Right ventricle myocardium inferior (tissue), 1 donor: ENCODE measurements at places on chromosomes 6 and 20.

DNA sequence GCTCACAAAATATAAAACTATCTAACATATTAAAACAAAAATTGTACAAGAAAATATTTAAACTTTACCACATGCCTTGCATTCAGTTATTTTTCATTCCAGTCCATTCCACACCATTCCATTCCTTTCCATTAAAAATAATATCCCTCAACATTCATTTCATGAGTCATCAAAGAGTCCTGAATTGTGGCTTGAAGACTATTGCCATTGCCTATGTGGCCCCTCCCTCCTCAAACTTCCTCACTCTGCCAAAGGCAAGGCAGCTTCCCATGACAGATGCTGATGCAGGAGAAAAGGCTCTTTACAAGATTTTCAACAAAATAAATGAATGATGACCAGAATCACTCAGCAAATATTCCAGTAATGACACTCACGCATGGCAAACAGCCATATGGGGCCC, 31.7 kb downstream of the IL20RA start:
- DNase-seq, result no peak

- no peak for DNase-seq
Measured at GRCh38 chr6:116925088-116925794, 48.2 kb downstream of the RFX6 start.

- no peak for DNase-seq
Measured at GRCh38 chr6:85096976-85097375, 332.6 kb upstream of the TBX18 start.

- DNase-seq, result peak; percentile 79
Measured at GRCh38 chr20:19885939-19886660, 128.0 kb downstream of the RIN2 start.

- DNase-seq, result no peak
Measured at GRCh38 chr20:1702328-1702727, 44.7 kb upstream of the SIRPG start.

GRCh38 chr20:50844430-50845100, 49.7 kb downstream of the BCAS4 start:
- DNase-seq, result peak; percentile 63

DNA sequence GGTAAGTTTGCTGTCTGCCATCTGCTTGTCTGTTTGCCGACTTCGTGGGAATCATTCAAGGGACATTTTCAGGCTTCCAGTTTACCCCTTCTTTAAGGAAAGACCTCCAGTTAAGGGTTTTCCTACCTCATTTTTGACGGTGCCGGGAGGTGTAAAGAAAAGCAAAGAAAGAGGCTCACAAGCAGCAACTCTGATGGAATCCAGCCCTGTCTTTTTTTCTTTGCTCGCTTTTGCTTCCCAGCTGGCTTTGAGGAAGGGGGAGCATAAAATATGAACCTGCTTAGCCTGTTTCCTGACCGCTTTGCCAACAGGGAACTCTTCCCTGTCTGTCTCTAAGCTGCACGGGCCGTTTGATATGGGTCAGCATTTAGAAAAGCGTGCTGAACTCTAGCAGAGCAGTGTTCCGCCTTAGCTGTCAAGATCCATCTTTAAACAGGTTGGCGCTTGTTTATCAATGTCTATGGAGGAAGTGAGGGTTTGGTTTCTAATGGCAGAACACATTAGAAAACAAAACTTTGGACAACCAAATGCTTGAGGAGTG, 13.8 kb downstream of the SYTL3 start:
- no peak for DNase-seq

GRCh38 chr20:19670829-19671228, 87.2 kb upstream of the RIN2 start:
- DNase-seq, result no peak

DNA sequence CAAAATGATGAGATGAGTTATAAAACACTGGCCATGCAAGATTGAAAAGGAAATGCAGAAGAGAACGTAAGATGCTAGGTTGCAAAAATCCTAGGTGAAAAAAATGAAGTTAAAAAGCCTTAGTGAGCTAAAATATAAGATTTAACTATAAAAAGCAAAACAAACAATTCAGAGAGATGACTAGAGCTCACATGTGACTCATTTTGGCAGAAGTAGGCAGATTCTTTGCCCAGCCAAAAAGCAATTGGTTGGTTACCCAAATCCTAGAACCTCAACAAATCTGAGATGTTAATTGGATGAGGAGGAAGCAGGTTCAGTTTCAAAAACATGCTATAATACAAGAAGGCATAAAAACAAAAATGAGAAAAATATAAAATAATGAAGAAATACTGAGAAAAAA, 249.1 kb downstream of the OGFRL1 start:
- no peak for DNase-seq

DNA sequence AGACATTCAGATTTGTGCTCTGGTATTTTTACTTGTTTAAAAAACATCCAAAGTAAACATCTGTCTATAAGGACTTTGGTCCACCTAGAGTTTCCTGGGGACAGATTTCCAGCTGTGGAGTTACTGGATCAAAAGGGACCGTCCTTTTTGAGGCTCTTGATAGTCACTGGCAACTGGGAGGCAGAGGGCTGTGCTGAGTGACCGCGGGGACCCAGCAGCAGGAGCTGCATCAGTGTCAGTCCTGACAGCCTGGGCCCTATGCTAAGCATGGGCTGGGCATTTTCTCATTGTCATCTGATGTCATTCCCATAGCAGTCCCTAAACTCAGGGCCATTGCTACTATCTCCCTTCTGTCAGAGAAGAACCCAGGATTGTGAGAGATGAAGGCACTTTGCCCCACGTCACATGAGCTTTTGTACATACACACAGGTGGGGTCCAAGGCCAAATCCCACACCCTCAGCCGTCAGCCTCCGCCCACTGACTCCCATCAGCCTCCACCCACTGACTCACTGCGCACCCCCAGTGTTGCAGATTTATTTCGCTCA, 293.8 kb downstream of the TAF4 start:
- DNase-seq, result no peak

DNA sequence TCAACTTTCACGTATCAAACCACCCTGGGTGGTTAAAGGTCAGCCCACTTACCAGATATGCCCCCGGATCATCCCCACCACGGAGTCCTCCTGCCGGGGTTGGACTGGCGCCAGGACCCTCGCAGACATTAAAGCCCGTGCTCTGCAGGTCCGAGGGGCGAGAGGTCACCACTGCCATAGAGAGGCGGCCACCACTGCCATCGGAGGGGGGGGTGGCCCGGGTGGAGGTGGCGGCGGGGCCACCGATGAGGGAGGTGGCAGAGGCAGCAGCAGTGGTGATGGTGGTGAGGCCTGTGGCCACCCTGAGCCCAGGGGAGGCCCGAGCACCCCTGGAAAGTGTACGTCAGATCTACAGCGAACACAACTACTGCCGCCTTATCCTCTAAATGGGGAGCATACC, 76.3 kb downstream of the ASXL1 start:
- no peak for DNase-seq

- DNase-seq, result no peak
Measured at GRCh38 chr6:14770572-14770971, 475.3 kb upstream of the JARID2 start.

GRCh38 chr20:60628749-60629148, 623.3 kb upstream of the CDH4 start:
- no peak for DNase-seq

GRCh38 chr6:160124605-160125004, 3.0 kb downstream of the SLC22A1 start:
- DNase-seq, result no peak

DNA sequence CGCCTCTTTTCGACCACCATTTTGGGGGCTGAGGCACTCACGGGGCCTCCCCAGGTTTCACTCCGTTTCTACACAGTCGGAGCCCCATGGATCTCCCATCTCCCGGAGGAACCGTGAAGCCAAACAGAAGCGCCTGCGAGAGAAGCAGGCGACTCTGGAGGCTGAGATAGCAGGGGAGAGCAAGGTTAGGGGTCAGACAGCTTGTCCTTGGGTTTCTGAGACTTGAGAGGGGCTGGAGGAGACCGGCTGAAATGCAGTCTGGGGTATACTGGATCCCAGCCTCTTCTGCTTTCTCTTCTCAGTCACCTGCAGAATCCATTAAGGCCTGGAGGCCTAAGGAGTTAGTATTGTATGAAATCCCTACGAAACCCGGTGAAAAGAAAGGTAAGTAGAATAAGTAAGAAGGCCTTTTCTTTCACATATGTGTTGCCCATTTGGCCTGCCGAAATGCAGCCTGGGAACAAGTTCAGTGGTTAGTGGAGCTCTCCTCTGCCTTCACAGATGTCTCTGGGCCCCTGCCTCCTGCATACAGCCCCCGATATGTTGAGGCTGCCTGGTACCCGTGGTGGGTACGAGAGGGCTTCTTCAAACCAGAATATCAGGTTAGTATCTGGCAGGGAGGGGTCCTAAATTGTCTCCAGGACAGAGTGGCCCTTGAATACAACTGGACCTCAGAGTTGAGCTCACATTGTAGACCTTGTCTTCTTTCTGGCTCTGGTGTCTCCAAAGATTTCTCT, 984 bp downstream of the VARS2 start:
- DNase-seq, result no peak

DNA sequence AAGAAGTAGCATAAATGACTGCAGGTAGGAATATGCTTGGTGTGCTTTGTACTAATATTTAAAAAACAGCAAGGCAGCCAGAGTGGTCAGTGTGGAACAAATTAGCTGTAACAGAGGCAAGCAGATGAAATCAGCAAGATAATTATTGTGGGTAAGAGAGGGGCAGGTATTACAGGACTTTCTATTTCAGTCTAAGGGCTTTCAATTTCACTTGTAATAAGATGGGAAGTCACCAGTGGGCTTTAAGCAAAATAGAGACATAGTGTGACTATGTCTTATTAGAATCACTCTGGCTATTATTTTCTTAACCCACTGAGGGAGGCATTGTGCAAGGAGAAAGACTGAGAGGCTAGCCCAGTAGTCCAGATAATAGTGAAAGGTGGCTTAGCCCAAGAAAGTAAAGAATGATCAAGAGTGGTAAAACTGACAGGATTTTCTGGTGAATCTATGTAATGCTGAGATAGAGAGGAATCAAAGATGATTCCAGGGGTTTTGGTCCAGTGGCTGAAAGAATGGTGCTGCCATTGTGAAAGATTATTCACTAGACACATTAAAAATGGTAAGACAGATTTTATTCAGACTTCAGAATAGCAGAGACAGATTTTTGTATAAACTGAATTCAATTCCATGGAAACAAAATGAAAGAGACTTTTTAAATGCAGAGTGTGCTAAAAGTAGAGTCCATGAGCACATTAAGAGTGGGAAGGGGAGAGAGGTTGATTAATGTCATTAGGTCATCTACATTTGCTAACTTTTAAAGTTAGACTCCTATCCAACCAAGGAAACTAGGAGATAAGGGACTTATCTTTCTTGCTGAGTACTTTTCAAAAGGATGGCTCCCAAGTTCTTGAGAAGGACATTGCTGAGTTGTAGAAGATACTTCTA, 1136.0 kb downstream of the HACE1 start:
- DNase-seq, result no peak

DNA sequence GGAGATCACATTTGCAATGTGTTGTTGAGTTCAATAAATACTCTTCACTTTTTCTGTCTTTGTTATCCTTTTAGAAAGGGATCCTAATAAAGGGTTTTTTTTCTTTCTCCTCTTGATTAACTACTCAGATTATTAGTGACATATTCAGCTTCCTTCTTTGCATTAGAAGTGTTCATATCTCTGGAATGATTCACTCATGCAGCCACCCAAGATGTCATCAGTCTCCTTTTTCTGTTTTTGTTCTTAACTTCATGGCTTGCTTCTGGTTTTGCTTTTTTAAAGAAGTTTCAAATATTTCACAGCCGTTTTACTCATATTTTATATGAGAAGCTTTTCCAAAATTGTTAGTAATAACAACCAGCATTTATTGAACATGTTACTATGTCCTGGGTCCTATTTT, 187.6 kb downstream of the TMEM242 start:
- no peak for DNase-seq

DNA sequence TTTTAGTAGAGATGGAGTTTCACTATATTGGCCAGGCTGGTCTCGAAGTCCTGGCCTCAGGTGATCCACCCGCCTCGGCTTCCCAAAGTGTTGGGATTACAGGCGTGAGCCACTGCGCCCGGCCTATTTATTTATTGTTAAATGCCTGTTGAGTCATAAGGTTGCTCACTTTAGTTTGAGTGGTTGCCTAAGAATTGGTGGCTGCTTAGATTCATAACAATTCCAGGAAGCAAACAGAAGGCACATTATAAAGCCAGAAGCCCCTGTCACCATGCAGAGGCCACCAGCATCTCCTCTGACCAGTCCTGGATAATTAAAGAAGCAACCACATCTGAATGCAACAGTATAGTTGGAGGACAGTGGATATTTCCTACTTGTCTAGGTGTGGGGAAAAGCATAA, 24.0 kb upstream of the ARMH2 start:
- no peak for DNase-seq

DNA sequence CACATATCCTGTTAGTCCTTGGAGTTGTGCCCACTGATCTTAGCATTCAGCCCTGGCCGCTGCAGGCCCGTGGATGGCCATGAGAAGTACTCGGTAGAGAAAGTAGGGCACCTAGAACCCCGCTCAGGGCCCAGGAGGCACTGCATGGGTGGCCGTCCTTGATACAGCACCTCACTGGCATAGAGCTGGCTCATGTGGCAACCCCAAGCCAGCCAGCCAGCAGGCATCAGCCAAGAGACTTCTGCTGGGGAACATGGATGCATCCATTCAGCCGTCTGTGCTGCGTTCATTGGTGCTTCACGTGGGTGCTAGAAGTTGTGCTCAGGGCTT, 10.6 kb downstream of the PYGB start:
- DNase-seq, result no peak

- no peak for DNase-seq
Measured at GRCh38 chr20:25008388-25009217, 16.1 kb upstream of the APMAP start.

GRCh38 chr6:83430611-83431544, at the start of gene ME1:
Gene ME1 (minus strand): TSS chr6:83431051. CDS start chr6:83430954, 97 bp downstream.
- DNase-seq, result peak; percentile 92

GRCh38 chr6:56954403-56955170, at the start of gene BEND6:
Gene BEND6 (plus strand): TSS chr6:56955107. CDS start chr6:56981811, 26,704 bp downstream.
- peak; percentile 76 for DNase-seq

DNA sequence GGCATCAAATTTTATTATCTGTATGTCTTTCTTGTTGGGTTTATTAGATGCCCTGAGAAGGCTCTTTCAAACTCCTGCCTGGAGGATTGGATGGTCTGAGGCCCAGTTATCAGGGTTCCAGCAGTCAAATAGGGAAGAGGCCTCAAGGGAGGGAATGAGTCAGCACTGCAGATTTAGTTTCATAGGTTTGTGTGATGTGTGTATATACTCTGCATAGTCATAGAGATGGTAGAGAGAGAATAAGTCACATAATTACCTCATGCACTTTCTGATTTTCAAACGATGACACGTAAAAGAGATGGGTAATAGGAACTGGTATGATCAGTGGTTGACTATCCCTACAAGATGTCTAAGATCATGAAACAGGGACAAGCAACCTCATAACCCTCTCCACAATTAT, 82.1 kb downstream of the ADAT2 start:
- no peak for DNase-seq
